ENCODE measurements at places on chromosomes 11 and 22.

DNA sequence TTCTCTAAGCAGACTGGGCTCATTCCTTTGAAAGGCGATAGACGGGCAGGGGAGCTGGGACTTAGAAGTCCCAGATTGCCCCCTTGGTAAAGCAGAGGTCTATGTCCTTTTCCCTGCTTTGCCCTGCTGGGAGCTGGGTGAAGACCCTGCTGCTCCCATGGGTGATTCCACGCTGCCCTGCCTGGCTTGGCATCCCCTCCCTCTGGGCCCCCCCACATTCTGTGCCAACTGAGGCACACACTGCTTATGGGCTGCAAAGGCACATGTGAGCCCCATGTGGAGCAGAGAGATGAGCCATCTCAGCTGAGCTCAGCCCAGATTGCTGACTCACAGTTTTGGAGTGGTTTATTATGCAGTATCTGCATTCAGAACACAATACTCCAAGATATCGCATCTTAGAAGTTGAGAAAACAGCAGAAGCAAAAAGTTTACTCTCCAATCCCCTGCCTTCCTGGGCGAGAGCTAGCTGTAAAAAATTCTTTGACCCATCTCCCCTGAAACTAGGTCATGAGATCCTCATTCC lies 127.2 kb downstream of the ST3GAL4 start:
- DNase-seq = no peak

DNA sequence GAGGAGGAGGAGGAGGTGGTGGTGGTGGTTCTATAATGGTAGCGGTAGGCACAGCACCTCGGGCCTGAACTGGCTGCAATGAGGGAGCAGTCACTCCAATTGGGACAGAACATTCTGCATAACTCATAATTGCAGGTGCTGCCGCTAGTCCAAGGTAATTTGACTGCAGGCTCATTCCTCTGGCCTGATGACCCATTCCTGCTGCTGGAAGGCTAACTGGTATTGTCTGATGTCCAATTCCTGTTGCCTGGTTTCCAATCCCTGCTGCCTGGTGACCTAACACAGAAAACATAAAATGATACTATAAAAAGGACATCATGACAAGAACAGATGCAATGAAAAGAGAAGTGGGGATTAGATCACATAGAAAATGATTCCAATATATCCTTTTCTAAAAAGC lies 7.9 kb upstream of the AGBL2 start:
- no peak for DNase-seq

- no peak for DNase-seq
These were observed 643.4 kb downstream of the JRKL start for GRCh38 chr11:97033178-97033577.

DNA sequence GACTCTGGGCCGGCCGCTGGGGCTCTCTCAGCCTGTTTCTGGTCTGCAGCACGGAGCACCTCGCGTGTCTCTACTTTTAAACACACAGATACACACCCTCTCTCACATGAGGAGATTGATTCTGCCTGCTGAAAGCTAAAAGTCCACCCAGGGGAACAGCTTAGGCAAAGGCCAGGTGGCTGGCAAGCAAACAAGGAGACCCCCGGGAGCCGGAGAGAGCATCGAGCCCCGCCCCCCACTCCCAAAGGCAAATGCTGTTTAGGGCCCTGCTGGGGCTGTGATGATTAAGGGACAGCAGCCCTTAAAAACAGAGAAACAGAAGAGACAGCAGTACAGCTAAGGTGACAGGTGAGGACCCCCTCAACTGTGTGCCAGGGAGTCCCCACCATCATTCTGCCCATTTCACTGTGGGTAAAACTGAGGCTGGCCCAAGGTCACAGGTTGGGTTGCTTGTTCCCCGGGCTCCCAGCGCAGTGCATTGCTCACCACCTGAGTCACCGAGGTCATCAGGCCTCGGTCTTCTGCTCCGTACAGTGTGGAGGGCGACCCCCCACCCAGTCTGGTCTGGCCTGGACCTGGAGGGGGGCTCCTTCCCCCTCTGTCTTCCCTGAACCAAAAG lies 6.8 kb downstream of the CABP7 start:
- DNase-seq = no peak

- DNase-seq = no peak
These were observed at the start of gene MAPK12 for GRCh38 chr22:50261615-50262459. TSS of gene MAPK12 (minus strand) at chr22:50261683. CDS start at chr22:50261509, 174 bp downstream.

GRCh38 chr22:28268171-28268570 lies 349.1 kb upstream of the PITPNB start:
- DNase-seq = no peak

GRCh38 chr11:76266286-76267100 lies 60.2 kb upstream of the WNT11 start:
- DNase-seq = no peak

DNA sequence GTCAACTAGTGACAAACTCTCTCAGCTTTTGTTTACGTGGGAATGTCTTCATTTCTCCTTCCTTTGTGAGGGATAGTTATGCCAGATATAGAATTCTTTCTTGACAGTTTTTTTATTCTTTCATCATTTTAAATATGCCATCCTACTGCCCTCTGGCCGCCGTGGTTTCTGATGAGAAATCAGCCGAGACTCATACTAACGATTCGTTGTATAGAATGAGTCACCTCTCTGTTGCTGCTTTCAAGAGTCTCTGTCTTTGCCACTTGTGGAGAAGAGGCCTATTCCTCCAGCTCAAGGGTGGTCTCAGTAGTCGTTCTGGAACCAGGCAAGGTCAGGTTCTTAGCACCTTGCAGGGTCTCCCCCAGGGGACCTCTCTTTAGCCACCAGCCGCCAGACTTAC lies 8.0 kb downstream of the MYO7A start:
- DNase-seq = no peak

- no peak for DNase-seq
These were observed 11.8 kb downstream of the ABTB2 start for GRCh38 chr11:34345991-34346480.

- DNase-seq = no peak
These were observed 50.0 kb downstream of the RRAS2 start for GRCh38 chr11:14308897-14309387.

- no peak for DNase-seq
These were observed 130.8 kb downstream of the CEP164 start for GRCh38 chr11:117458275-117459122.

DNA sequence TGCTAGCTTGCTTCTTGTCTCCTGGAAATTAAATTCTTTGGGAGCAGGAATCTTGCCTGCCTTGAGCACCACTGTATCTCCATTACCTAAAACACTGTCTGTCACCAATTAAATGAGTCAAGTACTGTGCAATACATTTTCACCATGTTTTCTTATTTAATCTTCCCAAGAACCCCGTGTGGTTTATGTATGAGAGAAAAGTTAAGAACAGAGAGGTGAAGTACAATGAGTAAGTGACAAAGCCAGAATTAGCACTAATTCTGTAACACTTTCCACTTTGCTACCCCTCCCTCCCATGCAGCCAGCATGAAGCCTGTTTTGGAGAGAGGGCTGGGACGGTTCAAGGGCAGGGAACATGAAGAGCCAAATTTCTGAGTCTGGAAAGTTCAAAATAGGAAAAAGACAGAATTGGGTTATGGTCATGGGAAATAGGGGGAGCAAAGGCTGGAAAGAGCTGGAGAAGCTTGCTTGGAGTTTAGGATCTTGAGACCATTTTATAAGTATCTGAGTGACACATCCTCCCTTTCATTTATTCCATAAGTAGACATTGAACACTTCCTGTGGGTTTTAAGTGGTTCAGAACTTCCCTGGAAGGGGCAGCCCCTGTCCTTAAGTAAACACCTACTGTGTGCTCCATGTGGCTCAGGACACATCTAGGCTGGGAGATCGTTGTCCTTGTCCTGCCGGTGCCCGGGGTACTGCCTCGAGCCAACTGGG lies 60.5 kb upstream of the CHST1 start:
- no peak for DNase-seq

DNA sequence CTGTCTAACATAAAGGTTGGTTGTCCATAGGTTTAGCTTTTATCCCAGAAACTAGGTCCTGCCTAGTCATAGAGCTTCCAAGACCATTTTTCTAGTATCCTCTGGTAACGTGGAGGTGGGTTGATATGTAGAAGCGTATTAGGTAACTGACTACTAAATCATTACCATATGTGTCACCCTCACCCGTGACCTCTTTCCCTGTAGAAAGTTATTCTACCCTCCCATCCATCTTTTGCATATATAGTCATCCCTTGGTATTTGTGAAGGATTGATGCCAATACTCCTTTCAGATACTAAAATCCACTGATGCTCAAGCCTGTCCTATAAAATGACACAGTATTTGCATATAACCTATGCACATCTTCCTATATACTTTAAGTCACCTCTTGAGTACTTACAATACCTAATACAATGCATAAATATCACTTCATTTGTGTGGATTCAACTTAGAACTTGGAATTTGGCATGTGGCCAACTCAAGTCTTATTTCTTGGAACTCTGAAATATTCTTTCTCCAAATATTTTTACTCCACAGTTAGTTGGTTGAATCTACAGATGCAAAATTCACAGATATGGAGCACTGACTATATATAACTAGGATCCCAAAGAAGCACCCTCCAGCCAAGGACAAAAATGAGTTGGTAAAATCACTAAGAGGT lies 497.0 kb upstream of the TENM4 start:
- no peak for DNase-seq

GRCh38 chr11:1652771-1653540 lies 23.4 kb downstream of the KRTAP5-5 start:
- peak; percentile 81 for DNase-seq

DNA sequence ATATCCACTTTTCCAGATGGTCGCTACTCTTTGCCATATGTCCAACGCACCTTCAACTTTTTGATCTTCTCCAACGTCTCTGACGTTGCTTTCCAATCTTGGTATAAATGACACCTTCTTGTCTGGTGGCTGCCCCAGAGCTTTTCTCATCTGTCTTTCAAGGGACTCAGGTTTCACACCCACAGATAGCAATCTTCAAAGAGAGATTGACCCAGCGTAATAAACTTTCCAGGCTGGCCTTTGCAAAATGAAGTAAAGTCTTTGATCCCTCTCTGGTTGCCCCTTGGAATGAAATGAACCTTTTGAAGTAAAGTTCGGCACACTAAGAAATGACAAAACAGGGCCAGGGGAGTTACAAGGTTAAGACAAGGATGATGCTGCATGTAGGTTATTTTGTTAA lies 138.4 kb upstream of the BDNF start:
- DNase-seq = no peak

DNA sequence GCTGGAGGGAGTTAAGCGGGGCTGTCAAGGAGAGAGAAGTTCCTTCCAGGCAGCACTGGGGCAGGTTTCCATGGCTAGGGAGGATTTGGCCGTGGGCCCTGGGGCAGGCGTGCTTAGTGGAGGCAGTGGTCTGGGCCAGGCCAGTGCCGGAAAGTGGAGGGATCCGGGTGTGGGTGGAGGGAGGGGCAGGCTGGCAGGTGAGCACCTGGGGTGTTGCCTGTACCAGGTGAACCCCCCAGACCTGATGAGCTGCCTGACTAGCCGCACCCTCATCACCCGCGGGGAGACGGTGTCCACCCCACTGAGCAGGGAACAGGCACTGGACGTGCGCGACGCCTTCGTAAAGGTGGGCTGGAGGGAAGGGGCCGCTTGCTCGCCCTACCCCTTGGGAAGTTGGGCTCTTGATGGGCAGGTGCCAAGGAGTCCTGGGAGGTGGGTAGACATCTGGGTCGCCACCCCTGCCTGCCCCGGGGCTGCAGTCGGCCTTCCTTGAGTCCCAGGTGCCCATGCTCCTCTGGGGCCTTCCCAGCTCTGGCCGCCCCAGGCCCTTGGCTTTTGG lies 32.0 kb downstream of the MYO7A start:
- no peak for DNase-seq

GRCh38 chr11:101444164-101444563 lies 139.6 kb downstream of the TRPC6 start:
- no peak for DNase-seq

- no peak for DNase-seq
These were observed 7.5 kb downstream of the ZNF74 start for GRCh38 chr22:20401376-20402014.

DNA sequence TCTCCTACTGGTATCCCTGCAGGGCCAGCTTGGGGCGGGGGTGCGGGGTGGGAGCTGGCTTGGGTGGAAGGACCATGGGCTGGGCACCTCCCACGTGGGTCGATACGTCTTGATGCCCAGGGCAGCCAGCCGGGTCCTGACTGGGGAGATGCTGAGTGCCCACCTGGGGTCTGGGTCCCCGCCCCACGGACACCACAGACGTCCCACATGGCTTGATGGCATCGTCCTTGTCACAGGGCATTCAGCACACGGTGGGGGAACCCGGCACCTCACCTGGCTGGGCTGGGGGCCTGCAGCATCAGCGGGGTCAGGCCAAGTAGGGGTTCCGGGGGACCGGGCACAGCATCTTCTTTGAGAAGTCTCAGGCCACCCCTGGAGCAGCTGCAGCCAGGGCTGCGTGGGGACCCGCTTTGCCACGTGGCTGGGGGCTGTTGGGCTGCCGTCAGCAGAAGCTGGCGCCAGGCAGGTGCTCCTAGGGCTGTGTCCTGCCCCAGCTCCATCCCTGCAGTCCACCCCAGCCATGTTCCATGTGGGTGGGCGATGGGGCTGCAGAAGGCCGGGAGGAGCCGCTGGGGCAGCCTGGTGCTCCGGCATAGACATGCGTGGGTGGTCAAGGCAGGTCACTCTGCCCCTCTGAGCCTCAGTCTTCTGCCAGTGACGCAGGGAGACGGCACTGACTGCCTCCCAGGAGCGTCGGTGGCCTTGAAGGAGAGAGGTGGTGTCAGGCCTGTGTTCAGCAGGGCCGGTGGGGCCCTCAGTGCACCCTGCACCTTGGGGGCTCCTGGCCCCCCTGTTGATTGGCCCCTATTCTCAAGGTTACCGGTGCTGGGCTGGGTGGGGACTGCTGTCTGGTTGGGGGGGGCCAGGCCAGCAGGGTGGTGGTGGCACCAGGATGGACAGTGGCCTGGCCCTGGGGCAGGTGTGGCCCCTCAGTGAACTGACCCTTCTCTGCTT lies 8.4 kb downstream of the SELENOO start:
- peak; percentile 16 for DNase-seq

- DNase-seq = no peak
These were observed 1.7 kb downstream of the ANKK1 start for GRCh38 chr11:113389272-113389671.

GRCh38 chr11:81913793-81914192 lies 819.9 kb downstream of the FAM181B start:
- DNase-seq = no peak

GRCh38 chr11:90318651-90319050 lies 95.8 kb upstream of the CHORDC1 start:
- DNase-seq = no peak

DNA sequence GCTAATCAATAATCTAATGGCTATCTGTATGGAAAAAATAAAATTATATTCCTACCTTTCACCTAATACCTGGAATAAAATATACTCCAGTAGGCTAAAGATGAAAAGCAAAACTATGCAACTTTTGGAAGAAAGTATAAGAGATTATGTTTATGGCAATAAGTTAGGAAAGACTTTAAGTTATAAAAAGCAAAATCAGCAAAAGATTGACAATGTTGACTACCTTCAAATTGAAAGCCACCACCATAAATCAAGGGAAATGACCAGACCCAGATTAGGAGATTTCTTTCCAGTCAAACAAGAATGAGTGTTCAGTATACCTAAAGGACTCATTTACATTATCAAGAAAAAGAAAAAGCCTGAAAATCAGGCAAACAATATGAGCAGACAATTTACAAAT lies 159.1 kb upstream of the ZBED5 start:
- no peak for DNase-seq

DNA sequence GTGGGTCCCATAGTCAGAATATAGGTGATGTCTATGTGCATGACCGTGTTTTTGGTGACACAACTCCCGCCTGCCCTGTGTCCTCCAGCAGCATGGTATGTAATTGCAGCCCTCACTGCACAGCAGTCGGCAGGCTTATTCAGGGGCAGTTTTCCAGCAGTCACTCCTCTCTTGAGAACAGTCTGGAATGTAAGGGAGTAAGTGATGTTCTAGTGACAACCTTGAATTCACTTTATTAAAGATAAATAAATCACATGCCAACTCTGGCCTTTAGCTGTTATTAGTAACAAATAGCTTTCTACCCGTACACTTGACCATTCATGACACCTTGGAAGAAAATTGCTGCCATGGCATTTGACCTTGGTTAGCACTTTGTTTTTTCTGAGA lies 27.9 kb downstream of the ZNRF3 start:
- DNase-seq = no peak
